Cortex of kidney (tissue), 1 donor: ENCODE measurements at places on chromosomes 12 and 14.

- DNase-seq, result no peak
Measured at GRCh38 chr14:90136904-90137303, 75.1 kb downstream of the KCNK13 start.

DNA sequence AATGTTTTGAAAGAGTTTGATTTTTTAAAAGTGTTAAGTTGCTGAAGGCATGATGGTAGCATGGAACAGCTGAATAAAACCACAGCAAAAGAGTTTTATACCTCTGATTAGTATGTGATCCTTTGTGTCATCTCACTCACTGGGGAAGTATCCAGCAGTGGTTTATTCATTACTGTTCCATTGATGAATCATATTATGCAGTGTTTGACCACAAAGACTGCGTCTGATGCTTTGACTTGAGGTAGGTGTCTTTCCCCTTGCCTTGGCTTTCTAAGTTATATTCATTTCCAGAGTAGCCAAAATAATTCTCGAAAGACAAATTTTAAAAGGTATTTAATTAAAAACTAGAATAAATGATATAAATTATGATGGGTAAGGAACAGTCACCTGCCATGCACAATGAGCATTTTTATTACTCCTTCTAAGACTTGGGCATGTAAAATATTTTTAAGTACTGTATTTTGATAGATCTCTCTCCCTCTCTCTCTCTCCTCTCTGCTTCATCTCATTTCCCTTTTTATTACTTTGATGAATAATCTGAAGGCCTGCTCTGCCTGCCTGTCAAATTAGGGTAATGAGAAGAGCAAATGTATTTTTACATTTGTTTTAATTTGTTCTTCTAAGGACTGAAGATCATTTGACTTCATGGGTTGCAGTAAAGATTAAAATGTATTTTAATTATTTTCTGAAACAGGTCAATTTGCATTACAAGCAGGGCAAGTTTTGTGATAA, 164.9 kb downstream of the NAV3 start:
- DNase-seq, result no peak

DNA sequence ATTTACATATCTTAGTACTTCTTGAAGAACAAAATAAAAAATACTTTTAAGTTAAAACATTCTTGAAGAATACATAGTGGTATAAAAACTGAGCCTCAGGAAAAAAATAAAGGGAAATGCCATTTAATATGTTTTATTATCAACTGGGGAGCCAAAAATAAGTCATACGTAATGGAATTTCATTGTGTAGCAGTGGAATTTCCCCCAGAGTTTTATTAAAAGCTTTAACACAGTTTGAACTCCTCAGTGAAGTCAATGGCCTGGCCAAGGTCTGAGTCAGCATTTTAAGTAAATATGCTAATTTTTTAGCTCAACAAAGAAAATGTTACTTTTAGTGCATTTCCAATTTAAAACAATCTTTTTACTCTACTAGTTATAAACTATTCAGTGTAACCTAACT, 350.1 kb upstream of the ATP2B1 start:
- no peak for DNase-seq

- DNase-seq, result no peak
Measured at GRCh38 chr12:92143686-92144630, 1.7 kb downstream of the BTG1 start.

DNA sequence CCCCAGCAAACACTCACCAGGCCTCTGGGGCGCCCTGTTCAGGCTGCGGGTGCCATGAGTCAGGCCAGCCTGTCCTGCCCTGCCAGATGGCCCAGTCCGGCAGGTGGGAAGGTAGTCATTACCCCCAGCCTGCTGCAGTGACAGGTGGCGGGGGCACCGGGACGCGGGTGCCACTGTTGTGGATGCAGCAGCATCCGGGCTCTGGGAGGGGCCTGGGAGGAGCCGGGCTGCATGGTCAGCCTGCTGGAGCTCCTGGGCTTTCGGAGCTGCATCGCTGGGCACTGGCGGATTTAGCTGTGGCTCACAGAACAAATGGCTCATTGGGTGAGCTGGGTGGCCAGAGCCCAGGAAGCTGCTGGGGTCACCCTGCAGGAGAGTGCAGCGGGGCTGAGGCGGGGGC, 13.5 kb downstream of the CEP170B start:
- no peak for DNase-seq

GRCh38 chr12:49019120-49019430, 499 bp upstream of the PRKAG1 start:
- no peak for DNase-seq

GRCh38 chr12:3897371-3897971, 24.3 kb upstream of the PARP11 start:
- no peak for DNase-seq

DNA sequence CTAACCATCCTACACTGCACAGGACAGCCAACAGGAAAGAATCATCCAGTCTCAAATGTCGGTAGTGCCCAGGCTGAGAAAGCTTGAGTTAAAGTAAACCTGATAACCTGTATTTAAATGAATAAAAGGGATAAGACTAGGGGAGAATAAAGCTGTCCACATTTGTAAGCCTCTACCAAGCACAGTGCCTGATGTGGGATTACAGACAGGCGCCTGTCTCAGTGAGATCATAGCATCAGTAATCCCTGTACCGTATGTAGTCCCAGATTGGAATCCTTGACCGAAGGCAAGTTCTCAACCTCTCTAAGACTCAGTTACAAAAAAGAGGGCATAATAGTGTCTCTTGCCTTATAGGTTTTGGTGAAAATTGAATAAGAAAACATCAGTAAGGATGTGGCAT, 59.9 kb downstream of the BICD1 start:
- DNase-seq, result no peak

DNA sequence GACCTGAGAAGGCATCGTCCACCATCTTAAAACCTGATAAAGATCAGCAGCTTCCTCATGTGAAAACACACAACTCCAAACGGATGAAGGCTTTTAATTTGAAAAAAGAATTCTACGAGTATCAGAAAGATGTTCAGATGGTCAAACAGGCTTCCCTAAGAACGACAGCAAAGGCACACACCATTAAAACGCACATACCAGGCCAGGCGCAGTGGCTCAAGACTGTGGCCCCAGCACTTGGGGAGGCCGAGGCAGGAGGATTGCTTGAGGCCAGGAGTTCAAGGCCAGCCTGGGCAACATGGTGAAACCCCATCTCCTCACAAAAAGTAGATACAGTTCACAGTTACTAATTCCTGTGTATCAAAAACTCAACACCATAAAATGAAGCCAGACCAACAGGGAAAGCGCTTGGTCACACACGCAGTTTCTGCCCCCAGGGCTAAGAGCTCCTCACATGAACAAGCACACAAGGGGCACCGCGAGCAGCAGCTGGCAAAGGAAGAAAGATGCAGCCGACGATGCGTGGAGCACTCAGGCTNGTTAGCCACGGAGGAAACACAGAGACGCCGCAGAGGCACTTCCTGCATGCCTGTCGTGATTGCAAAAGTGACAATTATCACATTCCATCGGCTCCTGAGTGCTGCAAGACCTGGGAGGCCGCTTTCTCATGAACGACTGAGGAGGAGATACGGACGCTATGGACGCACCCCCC, 78.0 kb downstream of the NOC4L start:
- DNase-seq, result no peak

GRCh38 chr14:99681832-99682148, 2.3 kb upstream of the CYP46A1 start:
- no peak for DNase-seq

DNA sequence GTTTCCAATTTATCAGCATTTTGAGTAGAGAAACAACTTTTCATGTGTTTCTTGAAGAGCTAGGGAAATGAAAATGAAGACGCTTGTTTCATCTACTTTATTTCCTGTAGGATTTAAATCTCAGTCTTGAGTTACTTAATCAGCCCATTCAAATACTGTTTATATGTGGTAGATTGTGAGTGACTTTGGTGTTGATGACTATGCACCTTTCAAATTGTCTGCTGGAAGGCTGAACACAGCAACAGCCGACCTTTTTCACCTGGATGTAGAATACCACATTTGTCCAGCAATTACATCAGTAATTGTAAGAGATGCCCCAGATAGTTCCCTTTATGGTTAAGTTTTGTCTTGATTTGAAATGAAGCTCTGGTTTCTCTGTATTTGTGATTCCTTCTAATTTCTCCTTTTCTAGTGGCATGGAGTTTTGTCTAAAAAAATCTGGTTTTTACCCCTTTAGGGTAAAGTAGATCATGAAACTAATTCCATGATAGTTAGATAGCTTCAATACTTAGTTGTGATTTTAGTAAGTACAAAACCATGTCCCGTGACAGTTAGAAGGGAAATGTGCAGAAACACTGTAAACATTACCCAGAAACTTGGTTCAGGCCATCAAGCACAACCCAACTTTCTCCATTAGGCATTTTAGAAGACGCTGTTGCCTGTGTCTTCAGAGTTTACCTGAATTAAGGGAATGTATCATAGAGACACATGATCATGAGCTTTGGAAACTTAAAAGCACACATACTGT, 165.0 kb downstream of the SRGAP1 start:
- no peak for DNase-seq

DNA sequence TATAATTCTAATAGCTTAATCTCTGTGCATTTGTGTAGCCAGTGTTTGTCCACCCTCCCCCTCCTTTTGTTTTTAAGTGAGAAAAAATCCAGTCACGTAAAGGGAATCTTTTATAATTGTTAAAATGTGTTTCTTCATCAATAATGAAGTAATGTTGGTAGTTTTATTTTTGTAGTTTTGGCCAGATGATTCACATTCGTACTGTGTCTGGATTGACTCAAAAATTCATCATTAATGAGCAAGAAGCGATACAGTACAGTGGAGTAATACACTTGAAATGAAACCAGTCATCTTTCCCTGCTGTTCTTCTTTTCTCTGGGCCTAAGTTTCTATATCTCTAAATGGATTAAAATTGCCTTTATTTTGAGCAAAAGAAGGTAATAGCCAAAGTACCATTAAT, 86.5 kb downstream of the SRGAP1 start:
- no peak for DNase-seq
